ENCODE measurements at places on chromosomes 5 and 9.

- no peak for DNase-seq
Observed at GRCh38 chr9:85510830-85511504, 230.8 kb downstream of the AGTPBP1 start.

DNA sequence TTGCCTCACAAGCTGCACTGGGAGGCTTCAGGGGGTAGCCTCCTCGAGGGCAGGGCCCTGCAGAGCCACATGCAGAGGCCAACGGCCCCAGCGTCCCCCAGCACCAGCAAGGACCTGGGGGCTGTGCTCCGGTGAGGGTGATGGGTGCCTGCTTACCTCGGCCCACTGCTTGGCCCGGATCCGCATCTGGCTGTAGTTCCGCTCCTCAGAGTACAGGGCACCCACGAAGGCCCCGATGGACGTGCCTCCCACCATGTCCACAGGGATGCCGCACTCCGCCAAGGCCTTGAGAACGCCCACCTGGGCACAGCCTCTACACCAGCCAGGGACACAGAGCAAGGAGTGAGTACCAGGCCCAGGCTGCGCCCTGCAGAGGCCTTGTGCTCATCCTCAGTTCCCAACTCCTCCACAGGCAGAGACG, 8.0 kb upstream of the NSMF start:
- DNase-seq, result no peak

DNA sequence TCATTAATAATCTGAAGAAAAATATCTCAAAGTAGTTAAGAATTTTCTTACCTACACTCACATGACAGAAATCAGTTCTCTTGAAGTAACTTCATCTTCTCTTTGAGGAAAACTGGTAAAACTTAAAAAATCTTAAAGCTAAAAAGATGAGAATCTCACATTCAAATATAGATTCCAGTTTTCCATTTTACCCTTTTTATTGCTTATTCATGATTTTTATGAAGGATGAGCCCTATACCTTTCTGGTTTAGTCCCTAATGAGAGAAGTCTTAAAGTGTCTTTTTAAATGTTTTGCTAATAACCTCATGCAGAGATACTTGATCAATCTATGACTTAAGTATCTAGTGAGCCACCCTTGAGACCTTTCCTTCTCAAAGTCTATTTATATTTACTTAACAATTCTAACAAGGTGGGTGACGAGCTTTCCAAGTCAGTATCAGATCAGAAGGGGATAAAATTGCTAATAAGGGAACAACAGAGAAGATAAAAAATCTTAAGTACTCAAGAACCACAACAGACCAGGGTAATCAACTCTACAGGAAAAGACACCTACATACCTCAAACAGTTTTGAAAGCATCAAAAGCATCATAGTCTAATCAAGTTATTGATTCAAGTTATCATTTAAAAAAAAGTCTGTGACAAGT, 2.6 kb downstream of the IARS1 start:
- DNase-seq, result no peak

- DNase-seq, result no peak
Observed at GRCh38 chr9:96461336-96461735, 11.4 kb downstream of the HABP4 start.

DNA sequence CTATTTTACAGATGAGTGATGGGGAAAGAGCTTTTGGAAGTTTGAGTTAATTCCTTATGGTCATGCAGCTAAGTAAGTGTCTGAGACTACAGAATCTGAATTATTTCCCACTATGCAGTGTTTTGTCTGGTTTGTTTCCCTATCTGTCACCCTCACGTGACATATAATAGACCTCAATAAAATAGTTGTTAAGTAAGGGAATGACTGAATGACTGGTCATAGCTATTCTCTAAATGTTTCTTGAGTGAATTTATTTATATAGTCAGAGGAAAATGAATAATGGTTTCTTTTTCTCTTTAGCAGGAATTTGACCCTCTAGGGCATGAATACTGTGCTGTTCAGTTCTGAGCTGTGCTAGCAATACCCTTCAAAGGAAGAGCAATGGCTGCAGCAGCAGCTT, 10.3 kb downstream of the TRIM32 start:
- no peak for DNase-seq

DNA sequence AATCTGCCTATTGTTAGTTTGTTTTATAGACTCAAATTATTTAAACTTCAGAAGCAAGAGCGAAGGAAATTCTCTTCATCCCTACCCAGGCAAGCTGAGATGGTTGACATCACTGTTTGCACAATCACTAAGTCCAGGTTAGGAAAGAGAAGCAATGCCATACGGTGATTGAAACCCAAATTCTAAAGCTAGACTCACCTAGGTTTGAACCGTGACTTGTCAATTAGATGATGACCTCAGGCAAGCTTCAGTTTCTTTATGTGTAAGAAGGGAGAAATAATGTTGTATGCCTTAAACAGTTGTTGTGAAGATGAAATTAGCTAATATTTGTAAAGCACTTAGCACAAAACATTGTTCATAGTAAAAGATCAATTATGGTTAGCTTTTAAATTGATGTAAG, 96.5 kb upstream of the ANKRD55 start:
- DNase-seq, result no peak

- DNase-seq, result no peak
Observed at GRCh38 chr5:154346427-154346826, 99.4 kb upstream of the SAP30L start.

DNA sequence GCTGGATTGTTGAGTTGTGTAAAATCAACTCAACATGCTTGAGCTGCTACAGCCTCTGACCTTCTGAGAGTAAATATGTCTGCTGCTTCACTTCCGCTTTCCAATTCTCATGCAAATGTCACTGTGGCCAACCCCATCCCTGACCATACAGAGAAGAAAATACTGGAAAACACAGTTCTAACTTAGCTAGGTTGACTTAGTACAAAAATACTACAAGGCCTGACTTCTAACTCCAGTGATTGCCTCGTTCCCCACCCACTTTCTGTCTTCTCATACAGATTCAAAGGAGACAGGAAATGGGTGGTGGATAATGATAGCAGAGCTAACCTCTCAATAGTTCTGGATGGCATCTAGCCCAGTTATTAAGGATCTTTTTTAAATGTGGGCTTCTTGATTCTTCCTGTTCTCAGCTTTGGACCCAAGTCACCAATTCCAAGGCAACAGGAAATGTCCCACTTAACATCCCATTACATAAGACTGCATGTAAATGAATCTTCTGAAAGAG, 226.6 kb upstream of the SLC24A2 start:
- no peak for DNase-seq

DNA sequence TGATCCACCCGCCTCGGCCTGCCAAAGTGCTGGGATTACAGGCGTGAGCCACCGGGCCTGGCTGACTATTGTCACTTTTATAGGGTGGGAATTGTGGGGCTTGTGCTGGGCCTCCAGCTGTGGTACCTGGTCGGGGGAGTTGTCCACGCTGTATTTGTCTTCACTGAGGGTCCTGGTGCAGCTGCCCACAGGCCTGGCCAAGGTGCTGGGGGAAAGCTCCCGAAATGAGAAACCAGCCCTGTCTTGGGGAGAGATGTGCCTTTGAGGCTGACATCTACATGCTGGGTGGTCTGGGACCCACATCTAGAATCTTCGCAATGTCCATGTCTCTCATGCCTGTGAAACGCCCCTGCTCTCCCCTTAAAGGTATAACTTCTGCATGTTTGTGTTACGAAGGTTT, 2.6 kb downstream of the EXOC3 start:
- DNase-seq, result no peak

DNA sequence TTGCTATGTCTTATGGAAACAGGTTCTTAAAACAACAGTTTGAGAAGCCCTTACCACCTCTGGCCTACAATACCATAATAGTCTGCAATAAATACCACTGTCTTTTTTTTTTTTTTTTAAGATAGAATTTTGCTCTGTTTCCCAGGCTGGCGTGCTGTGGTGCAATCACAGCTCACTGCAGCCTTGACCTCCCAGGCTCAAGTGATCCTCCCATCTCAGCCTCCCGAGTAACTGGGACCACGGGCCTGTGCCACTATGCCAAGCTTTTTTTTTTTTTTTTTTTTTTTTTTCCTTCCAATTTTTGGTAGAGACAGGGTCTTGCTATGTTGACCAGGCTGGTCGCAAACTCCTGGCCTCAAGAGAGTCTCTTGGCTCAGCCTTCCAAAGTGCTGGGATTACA, 37.0 kb downstream of the AFF4 start:
- DNase-seq, result no peak

DNA sequence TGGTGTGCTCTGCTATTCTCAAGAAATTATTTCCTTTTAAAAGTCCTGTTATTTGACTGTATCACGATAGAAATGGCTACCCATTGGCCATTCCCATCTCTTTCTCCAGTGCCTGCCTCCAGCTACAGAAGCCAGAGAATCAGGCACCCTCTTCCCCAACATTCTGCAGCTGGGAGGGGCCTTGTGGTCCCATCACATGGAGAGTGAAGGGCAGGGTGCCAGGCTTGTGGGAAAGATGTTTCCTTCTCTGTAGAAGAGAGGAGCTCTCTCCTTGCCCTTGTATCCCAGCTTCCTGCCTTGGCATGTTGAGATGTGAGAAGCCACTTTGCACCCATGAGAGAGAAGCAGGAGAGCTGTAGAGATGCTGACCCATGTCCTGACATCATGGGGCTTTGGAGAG, 465.0 kb downstream of the MTRR start:
- no peak for DNase-seq

DNA sequence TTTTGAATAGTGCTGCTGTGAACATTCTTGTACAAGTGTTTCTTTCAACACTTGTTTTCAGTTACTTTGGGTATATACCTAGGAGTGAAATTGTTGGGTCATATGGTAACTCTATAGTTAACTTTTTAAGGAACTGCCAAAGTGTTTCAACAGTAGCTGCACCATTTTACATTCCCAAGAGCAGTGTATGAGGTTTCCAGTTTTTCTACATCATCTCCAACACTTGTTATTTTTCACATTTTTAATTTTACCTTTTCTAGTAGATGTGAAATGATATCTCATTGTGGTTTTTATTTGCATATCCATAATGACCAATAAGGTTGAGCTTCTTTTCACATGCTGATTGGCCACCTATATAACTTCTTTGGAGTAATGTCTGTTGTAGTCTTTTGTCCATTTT, 40.0 kb upstream of the FOXE1 start:
- no peak for DNase-seq

- no peak for DNase-seq
Observed at GRCh38 chr9:110641293-110641692, 27.3 kb upstream of the MUSK start.

DNA sequence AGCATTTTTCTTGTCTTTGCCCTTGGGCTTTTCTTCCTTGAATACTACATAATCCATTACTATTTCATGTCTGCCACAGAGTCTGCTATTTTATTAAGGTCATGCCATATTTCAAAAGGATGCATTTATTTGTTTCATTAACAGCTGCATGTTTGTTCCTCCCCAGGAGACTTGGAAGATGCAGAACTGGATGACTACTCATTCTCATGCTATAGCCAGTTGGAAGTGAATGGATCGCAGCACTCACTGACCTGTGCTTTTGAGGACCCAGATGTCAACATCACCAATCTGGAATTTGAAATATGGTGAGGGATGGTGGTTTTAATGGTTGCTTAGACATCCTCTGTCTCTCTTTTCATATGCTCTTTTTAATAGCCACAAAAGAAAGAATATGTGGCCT, 4.0 kb downstream of the IL7R start:
- no peak for DNase-seq

- no peak for DNase-seq
Observed at GRCh38 chr5:39214912-39215709, 4.3 kb downstream of the FYB1 start.

- peak; percentile 73 for DNase-seq
Observed at GRCh38 chr9:122394265-122395125, 23.7 kb downstream of the PTGS1 start.

GRCh38 chr5:1910861-1911772, 28.4 kb upstream of the IRX4 start:
- DNase-seq, result no peak

- no peak for DNase-seq
Observed at GRCh38 chr5:103915081-103915480, 352.5 kb upstream of the NUDT12 start.

DNA sequence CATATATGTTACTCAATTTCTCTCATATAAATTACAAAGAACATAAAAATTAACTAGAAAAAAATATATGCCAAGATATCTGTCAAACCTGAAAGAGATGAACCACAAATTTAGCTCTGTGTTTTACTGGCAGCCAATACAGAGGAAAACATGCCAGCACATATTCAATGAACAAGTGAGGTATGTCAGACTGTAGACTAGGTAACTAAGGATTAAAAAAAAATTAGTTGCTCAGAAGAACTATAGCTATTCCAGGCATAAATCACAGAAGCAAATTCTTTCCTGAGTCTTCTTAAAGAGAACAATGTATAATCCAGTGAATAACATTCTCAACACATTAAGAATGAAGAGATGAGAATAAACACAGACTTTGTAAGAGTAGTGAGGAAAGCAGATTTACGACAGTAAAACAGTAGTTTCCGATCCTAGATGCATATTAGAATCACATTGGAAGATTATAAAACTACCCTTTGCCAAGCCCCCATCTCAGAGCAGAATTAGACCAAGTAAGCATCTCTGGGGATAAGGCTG, 20.6 kb upstream of the CAAP1 start:
- no peak for DNase-seq

DNA sequence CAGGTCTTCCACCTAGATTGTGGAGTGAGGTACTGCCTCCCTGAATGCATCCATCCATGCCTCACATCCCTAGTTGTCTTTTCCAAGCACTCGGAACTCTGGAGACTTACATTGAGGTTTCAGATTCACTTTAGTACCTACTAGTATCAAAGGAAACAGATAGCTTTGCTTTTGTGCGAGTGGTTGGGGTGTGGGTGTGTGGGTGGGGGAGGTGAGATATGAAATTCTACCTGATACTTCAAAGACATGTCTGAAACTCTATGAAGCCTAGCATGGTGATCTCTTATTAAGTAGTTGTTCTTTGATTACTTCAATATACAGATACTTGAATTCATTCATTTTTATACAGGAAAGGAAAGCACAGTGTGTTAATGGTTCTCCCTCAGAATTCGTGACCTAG, 64.4 kb downstream of the MCCC2 start:
- no peak for DNase-seq

- DNase-seq, result peak; percentile 43
Observed at GRCh38 chr5:176359658-176360057, 1.9 kb downstream of the KIAA1191 start.
